ENCODE measurements at places on chromosomes 5 and 9.

DNA sequence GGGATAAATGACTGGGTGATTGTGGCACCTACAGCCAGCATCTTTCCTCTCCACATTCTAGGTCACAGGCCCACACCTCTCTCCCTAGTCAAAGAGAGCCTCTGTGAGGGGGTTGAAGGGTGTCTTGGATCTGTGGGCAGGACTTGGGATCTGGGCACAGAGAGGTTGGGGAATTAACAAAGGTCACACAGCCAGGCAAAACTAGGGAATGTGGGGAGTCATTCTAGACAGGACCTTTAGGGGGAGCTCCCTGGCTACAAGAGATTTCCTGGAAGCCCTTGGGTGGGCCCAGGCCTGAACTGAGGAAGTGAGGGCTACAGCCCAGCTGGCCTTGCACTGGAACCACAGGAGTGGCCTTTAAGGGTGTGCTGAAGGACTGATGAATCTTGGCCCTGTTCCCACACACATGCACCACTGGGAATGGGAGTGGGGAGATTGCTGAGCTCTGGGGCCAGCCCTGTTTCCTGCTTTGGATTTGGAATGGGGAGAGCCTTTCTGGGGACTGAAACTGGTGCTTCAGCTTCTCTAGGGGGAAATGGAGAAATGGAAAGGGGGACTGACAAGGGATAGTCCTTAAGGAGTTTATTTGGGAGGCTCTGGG lies 12.4 kb upstream of the CXXC5 start:
- peak; percentile 31 for DNase-seq

DNA sequence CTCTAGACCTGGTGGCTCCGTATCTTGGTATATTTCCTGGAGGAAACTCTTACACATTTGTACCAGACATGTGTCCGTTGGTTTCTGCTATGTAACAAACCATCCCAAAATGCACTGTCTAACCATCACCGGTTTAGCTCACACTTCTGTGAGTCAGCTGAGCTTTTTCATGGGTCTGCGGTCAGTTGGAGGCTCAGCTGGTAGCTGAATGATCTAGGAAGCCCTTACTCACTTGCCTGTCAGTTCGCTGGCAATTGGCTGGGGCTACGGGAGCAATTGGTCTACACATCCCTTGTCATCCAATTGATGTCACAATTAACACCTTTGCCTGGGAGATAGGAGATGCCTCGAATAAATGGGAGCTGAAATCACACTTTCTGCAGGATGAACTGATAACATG lies 11.6 kb upstream of the WHRN start:
- no peak for DNase-seq

DNA sequence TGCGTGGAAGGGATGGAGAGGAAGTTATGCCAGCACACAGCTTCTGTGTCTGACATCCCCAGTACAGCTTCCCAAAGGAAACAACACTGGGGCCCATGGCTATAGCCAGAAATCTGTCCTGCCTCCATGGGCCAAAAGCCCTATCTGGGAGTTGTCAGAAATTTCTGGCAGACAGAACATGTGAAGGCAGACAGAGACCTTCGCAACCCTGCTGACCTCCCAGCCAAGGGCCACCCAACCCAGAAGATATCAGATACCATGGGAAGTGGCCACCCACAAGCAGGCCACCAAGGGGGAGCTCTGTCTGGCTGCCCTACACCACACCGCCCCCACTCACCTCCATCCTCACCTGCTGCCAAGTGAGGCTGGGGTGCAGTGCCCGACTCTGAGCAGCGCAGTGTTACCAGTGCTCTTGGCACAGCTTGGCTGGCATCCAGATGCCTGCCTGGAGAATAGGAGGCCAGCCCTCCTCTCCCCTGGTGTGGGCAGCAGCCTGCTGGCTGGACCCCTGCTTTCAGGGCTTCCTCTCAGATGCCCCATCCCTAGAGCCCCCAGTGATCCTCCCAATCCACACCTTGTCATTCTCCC lies 61.6 kb upstream of the NEURL1B start:
- no peak for DNase-seq

DNA sequence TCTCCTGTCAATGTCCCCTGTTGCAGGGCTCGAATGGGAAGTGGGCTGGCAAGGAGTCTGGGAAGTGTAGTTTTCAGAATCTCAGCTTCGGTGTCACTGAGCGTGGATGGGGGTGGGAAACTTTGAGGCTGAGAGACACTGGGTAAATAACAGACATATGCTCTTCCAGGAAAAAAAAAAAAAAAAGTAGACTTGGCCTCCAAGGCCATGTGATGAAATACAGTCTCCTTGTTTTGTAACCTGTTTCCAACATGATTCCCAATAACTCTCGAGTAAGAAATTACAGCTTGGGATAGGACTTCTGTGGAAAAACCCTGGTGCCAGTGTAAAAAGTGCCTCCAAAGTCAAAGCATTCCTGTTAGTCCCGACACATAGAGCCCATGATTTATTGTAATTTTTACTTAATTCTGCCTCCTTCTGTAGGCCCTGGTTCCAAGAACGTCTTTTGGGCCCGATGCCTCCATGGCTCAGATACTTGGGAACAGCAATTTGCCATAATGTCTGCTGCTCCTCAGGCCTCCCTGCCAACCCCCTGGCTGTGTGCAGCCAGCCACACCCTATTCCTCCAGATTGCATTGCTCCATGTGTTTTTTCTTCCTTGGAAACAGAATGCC lies 119.5 kb upstream of the TNC start:
- DNase-seq: no peak

GRCh38 chr5:71786337-71787055 lies 67.4 kb downstream of the CARTPT start:
- DNase-seq: no peak

DNA sequence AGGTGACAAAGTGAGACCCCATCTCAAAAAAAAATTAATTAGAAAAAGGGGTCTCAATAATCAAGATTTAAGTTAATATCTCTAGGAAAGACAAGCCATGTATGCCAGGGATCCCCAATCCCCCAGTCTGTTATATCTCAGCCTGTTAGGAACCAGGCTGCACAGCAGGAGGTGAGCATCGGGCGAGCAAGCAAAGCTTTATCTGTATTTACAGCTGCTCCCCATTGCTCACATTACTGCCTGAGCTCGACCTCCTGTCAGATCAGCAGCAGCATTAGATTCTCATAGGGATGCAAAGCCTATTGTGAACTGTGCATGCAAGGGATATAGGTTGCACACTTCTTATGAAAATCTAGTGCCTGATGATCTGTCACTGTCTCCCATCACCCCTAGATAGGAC lies 116.8 kb downstream of the TARS1 start:
- DNase-seq: no peak

GRCh38 chr9:16265688-16266087 lies 604.8 kb downstream of the BNC2 start:
- DNase-seq: no peak

GRCh38 chr5:143673676-143674468 lies 138.1 kb upstream of the HMHB1 start:
- DNase-seq: no peak

Data from NK-92 treated with Interleukin-12 subunit alpha and Interleukin-12 subunit beta, amount 100 ng/mL, for 24 hours (cell line).